ENCODE measurements at places on chromosomes 4 and X.

DNA sequence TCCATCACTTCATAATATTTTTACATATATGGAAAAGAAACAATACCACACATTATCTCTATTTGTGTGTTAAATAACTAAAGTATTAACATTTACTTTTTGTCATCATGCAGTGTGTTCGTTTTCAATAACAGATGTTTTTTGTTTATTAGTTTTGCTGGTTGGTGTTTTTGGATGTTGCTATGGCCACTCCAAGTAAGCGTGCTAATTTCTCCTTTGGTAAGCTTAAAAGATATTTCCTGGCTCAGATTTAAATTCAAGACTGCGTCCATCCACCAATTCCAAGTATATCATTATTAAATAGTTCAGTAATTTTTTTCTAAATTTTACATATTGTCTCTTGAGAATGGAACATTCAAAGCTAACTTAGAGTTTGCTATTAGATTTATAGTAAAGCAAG lies 235.4 kb upstream of the IL1RAPL1 start:
- H3K27me3 ChIP-seq: no peaks in the 10 kb centered on the region
- H3K27ac ChIP-seq: no peak overlapping the region
- H3K36me3 ChIP-seq: no peaks in the 10 kb centered on the region
- no peaks in the 10 kb centered on the region for H3K4me1 ChIP-seq

GRCh38 chrX:123665197-123665596 lies 67.7 kb downstream of the THOC2 start:
- no peak overlapping the region for H3K27ac ChIP-seq
- no peaks in the 10 kb centered on the region for H3K36me3 ChIP-seq
- no peaks in the 10 kb centered on the region for H3K4me1 ChIP-seq

- DNase-seq: no peak
- no peaks in the 10 kb centered on the region for H3K27me3 ChIP-seq
- no peak overlapping the region for H3K4me3 ChIP-seq
- H3K36me3 ChIP-seq: no peaks in the 10 kb centered on the region
These were observed 93.3 kb upstream of the BANK1 start for GRCh38 chr4:101697266-101697665.

DNA sequence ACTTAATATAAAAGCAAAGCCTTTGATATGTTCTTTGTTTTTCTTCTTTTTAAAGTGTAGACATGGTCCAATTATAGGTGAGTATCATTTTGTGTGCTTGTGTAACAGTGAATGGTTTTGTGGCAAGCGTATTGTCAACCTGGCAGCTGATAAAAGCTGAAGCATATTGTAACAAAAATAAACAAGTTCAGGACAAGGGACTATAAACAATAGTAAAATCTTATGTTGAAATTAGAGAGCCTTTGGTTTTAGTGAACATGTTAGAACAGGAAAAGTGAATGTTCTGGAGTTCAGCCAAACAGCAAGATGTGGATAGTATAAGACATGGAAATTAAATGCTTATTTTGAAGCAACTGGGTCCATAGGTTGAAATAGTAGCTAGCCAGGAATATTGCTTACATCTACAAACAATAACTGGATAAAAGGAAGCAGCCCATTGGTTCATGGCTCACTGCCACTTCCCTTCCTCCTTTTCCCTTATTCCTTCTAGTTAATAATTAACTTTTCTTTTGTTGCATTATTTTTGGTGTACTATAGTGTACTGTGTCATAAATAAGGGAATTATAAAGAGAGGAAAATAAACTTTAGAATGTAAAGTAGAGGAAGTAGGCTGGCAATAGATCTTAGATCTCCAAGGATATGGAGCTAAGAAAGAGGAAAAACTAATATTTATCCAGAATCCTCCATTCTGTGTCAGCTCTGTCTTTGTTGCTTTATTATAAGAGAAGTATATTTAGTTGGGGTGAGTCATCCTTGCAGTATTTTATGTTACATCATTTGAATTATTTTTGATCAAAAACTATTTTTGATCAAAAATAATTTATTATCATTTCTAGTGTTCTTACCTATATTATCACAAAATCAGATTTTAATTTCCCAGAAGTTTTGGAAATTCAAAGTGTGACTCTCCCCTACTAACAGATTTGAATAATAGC lies 65.6 kb downstream of the MRPL1 start:
- DNase-seq: no peak
- H3K27ac ChIP-seq: no peak overlapping the region
- H3K27me3 ChIP-seq: no peaks in the 10 kb centered on the region

DNA sequence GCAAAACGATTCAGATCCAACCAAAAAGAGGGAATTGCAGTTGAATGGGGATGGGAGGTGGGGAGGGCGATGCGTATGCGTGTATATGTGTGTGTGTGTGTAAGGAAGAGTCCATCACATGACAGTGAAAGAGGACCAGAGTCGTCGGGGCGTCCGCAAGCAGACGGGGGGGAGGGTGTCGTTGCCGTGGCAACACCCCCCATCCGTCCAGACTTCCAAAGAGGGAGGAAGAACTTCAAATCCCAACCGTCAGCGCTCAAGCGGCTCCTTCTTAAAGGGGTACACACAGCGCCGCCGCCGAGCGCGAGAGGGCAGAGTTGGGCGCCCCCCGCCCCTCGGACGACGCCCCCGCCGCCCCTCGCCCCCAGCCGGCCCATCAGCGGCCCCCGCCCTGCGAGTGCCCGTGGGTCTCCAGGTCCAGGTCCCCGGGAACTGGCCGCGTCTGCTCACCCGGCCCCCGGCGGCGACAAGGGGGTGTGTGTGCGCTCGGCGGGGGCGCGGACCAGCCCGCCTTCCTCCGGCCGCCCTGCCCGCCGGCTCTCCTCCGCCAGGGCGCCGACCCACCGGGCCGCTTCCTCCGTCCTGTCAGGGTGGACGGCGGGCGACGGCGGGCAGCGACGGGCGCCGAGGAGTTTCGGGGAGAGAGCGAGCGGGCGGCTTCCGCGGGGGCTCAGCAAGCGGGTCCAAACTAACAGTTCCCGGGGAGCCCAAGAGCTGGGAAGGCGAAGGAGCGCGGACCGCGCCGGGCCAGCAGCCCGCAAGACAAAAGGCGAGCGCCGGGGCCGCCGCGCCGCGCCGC lies 685 bp downstream of the LCORL start:
- H3K27me3 ChIP-seq: no peaks in the 10 kb centered on the region
- H3K36me3 ChIP-seq: no peaks in the 10 kb centered on the region
- peak overlapping the region; percentile 96 for H3K4me3 ChIP-seq

DNA sequence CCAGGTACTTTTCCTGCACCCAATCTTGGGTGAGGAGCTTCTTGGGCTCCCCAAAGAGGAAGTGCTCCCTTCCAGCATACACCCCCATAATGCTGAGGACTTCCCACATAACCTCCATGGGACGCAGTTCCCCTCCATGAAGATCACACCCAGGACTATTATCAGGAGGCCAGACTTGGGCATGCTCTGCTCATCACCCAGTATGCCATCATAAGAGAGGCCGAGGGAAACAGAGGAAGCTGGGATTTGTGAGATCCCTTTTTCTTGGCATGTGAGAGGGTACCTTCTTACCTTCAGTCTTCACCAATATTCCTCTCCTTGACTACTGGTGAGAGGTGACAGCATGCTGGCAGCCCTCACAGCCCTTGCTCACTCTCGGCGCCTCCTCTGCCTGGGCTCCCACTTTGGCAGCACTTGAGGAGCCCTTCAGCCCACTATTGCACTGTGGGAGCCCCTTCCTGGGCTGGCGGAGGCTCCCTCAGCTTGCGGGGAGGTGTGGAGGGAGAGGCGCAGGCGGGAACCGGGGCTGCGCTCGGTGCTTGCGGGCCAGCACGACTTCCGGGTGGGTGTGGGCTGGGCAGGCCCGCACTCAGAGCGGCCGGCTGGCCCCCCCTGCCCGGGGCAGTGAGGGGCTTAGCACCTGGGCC lies 15.7 kb upstream of the HSFX1 start:
- no peak for DNase-seq
- no peak overlapping the region for H3K27ac ChIP-seq
- H3K4me1 ChIP-seq: no peaks in the 10 kb centered on the region
- no peaks in the 10 kb centered on the region for H3K27me3 ChIP-seq
- no peak overlapping the region for H3K4me3 ChIP-seq
- no peaks in the 10 kb centered on the region for H3K36me3 ChIP-seq

- no peak overlapping the region for H3K27ac ChIP-seq
- no peak overlapping the region for H3K4me3 ChIP-seq
- DNase-seq: peak; percentile 67
- H3K27me3 ChIP-seq: no peaks in the 10 kb centered on the region
- no peaks in the 10 kb centered on the region for H3K36me3 ChIP-seq
These were observed 85.4 kb upstream of the GBA3 start for GRCh38 chr4:22607382-22607781.

DNA sequence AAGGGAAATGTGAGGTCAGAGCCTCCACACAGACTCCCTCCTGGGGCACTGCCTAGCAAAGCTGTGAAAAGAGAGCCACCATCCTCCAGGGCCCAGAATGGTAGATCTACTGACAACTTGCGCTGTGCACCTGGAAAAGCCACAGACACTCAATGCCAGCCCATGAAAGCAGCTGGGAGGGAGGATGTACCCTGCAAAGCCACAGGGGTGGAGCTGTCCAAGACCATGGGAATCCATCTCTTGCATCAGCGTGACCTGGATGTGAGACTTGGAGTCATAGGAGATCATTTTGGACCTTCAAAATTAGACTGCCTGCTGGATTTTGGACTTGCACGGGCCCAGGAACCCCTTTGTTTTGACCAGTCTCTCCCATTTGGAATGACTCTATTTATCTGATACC lies 22.8 kb downstream of the CDKN2AIP start:
- peaks cover 2% of the 10 kb centered on the region for H3K4me1 ChIP-seq
- H3K36me3 ChIP-seq: no peaks in the 10 kb centered on the region
- no peak for DNase-seq
- no peaks in the 10 kb centered on the region for H3K27me3 ChIP-seq

- no peak for DNase-seq
- H3K4me1 ChIP-seq: peaks cover 29% of the 10 kb centered on the region
- no peaks in the 10 kb centered on the region for H3K27me3 ChIP-seq
- peak overlapping the region; percentile 66 for H3K27ac ChIP-seq
- H3K36me3 ChIP-seq: no peaks in the 10 kb centered on the region
- H3K4me3 ChIP-seq: no peak overlapping the region
These were observed 14.5 kb upstream of the STS start for GRCh38 chrX:7133050-7133440.

DNA sequence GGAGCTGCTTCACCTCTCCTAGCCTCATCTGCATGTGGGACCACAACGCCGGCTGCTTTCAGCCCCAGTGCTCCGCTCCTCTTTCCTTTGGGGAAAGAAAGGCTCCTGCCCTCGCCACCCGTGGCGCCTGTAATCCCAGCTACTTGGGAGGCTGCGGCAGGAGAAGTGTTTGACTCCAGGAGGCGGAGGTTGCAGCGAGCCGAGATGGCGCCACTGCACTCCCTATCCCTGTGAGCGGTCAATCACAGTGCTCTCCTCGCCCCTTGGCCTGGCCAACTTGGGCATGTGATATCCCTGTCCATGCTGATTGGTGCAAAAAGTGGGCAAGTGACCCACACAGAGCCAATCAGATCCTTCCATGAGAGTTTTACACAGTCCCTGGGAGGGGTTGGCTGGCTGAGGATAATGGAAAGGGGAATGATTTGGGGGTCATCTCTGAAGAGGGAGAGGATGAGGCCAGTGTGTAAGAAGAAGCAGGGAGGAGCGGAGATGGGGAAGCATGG lies 56.2 kb downstream of the WFS1 start:
- no peaks in the 10 kb centered on the region for H3K27me3 ChIP-seq
- no peaks in the 10 kb centered on the region for H3K36me3 ChIP-seq
- H3K4me1 ChIP-seq: no peaks in the 10 kb centered on the region

DNA sequence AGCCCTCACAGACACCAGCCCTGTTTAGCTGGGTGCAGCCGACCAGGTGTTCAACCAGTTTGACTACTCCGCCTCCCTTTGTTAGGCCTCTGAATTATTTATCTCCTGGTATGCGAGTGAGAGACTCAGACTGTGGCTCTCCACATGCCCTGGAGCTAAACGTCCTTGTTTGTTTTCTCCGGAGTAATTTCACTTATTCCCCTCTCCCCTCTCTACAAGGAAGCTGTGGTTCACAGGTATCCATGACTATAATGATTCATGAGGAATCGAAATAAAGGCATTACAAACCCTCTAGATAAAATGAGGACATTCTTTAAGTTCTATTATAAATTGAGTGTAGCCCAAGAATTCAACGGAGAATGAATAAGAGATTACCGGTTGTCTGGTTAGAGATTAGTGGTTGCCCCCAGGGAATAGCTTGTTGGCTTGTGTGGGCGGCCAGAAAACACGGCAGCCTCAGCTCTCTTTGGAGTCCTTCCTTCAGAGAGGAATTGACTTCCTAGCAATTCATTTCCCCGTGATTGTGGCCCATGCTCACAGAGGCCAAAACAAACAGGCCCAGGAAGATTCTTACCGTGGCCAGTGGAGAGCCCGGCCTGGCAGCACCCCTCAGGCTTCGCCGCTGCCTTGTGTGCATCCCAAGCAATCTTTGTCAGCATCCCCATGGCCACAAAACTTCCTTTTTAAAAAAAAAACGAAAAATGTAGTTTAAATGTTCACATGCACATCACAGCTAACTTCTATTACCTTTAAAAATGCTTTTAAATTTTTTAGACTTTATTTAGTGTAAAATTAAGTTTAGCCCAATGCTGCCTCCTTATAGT lies 60.2 kb upstream of the CBR4 start:
- H3K36me3 ChIP-seq: no peaks in the 10 kb centered on the region
- H3K27ac ChIP-seq: peak overlapping the region; percentile 71
- peaks cover 22% of the 10 kb centered on the region for H3K4me1 ChIP-seq
- peak; percentile 52 for DNase-seq

- no peak overlapping the region for H3K4me3 ChIP-seq
- no peaks in the 10 kb centered on the region for H3K4me1 ChIP-seq
These were observed 6.5 kb upstream of the SERTM2 start for GRCh38 chrX:111504941-111505340.

DNA sequence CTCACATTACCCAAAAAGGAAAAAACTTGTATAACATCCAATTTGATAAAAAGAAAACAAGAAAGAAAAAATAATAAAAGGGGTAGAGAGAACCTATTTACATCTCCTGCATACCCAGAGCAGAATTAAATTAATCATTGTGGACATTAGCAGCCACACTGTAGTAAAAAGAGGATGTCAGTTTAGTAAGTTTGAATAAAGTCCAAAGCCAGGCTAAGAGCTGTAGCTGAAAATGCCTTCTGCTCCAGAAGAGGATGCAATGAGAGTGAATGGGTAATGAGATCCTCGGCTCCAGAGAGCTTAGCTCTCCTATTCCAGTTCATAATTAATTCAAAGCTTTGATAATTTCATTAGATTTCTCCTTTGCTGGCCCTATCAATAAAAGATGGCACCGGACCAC lies 78.2 kb downstream of the SLC10A7 start:
- no peak overlapping the region for H3K4me3 ChIP-seq
- no peaks in the 10 kb centered on the region for H3K4me1 ChIP-seq
- DNase-seq: no peak
- H3K27me3 ChIP-seq: no peaks in the 10 kb centered on the region
- no peaks in the 10 kb centered on the region for H3K36me3 ChIP-seq
- no peak overlapping the region for H3K27ac ChIP-seq

GRCh38 chrX:116490104-116490503 lies 27.3 kb upstream of the CT83 start:
- H3K27ac ChIP-seq: no peak overlapping the region
- H3K4me1 ChIP-seq: no peaks in the 10 kb centered on the region
- no peak for DNase-seq
- H3K4me3 ChIP-seq: no peak overlapping the region
- H3K27me3 ChIP-seq: no peaks in the 10 kb centered on the region
- no peaks in the 10 kb centered on the region for H3K36me3 ChIP-seq
